T-helper 22 cell (primary cell): ENCODE measurements at places on chromosomes 6 and 20.

DNA sequence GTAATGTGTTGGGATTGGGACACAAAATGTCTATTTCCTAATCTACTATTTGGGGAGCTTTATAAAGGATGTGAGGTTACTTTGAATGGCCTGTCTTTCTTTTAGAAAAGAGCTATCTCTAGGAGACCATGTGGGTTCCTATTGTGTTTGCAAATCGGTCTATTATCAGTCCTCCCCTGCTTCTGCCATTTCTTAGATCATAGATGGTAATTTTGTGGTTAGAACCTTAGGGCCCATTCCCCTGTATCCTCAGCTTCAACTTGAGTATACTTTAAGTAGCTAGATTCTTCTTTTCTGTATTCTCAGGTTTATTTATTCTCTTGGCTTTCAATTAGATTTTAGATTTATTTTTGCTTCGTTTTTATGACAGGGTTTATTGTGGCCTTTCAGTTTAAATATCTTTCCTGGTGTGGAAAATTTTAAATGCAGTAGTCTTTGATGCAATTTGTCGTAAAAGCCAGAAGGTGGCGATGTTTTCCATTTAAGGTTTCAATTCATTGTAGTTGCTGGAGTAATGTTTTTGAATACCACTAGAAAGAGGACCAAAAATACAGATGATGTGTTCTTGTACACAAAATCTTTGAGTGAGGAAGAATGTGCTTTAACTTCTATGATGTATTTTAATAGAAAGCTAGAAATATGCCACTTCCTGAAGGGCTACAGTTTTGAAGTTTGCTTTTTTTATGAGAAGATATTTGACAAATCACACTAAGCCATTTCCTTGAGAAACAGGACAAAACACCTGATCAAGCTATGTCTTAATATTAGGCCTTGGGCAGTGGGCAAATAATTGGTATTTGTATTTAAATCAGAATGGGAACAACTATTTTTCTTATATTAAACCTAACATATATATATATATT, 20.3 kb downstream of the TBPL1 start:
- no peak for DNase-seq

GRCh38 chr20:25065072-25065624, 7.2 kb upstream of the ACSS1 start:
- DNase-seq, result no peak

DNA sequence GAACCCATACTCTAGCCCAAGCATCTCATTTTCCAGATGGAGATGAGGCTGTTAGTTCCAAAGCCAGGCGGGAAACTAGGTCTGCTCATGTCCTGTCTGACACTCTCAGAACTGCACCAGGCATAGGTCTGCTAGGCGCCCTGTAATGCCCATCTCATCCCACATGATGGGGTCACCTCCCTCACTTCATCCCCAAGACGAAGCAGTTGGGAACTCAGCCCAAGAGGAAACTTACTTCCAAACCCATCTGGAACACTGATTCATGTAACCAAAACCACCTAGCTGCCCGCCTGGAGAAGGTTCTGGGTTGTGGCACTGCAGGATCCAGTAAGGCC, 119.4 kb upstream of the PRND start:
- no peak for DNase-seq

- no peak for DNase-seq
Measured at GRCh38 chr6:88301256-88301655, 135.1 kb upstream of the CNR1 start.

- DNase-seq, result no peak
Measured at GRCh38 chr20:40639676-40640355, 49.2 kb downstream of the MAFB start.

DNA sequence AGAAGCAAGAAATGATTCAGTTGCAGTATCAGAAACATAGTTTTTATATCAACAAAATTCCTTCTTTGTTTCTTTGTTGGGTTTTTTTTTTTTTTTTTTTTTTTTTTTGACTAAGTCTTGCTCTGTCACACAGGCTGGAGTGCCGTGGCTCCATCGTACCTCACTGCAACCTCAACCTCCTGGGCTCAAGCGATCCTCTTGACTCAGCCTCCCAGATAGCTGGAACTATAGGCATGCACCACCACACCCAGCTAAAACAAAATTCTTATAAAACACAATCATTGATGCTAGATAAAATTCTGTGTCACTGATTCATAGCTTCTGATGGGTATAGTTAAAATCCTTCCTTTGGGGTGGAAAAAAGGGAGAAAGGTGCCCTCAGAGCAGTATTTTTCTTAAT, 110.3 kb upstream of the TNFAIP3 start:
- DNase-seq, result no peak
